HEK293T (cell line): ENCODE measurements at places on chromosomes 16 and 17.

DNA sequence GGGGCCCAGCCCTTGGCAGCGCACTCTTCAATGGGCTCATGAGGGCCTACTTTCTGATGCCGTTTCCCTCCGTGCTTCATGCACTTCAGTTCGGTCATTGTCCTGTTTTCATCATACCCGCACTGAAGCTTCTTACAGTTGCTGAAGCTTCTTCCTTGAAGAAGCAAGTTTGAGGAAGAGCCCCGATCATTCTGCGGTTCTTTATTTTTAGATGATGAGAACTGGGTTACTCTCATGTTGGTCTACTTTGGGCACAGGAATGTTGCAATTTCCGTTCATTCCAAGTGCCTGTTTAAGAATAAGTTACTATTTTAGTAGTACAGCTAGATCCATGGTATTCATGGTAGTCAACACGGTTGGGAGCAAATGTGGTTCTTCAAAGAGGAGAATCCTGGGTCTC lies 587.7 kb upstream of the HSBP1 start:
- DNase-seq: no peak

- no peak for DNase-seq
Measured at GRCh38 chr16:3198334-3199072, 10.5 kb downstream of the OR1F1 start.

DNA sequence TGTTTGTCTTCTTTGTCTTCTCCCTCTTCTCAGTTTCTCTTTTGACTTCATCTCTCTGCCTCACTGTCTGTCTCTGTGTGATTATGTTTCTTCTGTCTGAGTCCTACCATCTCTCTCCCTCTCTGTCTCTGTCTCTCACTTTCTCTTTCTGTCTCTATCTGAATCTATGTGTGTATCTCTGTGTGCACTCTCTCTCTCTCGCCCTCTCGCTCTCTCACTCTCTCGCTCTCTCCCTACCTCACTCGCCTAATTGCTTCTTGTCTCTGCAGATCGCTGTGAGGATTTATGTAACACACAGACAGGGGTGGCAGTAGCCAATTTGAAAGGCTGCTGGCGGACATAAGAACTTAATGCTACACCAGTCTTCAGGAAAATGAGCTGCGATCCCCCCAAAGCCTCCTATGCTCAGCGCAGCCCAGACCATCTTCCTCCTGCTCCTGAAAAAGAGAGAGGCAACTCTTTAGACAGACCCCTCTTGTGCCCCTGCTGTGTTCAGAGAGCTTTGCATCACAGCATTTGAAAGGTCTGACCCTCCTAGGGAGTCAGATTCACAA lies 140.9 kb downstream of the CCT6B start:
- DNase-seq: no peak

- DNase-seq: no peak
Measured at GRCh38 chr16:4454623-4455022, 19.8 kb downstream of the NMRAL1 start.

GRCh38 chr17:57880086-57880456 lies 30.2 kb upstream of the MRPS23 start:
- DNase-seq: no peak

- DNase-seq: no peak
Measured at GRCh38 chr16:12917246-12917645, 15.8 kb downstream of the SHISA9 start.

GRCh38 chr17:41583137-41584127 lies 3.3 kb downstream of the KRT14 start:
- DNase-seq: no peak

- DNase-seq: no peak
Measured at GRCh38 chr16:57349212-57350031, 9.2 kb upstream of the CCL22 start.

DNA sequence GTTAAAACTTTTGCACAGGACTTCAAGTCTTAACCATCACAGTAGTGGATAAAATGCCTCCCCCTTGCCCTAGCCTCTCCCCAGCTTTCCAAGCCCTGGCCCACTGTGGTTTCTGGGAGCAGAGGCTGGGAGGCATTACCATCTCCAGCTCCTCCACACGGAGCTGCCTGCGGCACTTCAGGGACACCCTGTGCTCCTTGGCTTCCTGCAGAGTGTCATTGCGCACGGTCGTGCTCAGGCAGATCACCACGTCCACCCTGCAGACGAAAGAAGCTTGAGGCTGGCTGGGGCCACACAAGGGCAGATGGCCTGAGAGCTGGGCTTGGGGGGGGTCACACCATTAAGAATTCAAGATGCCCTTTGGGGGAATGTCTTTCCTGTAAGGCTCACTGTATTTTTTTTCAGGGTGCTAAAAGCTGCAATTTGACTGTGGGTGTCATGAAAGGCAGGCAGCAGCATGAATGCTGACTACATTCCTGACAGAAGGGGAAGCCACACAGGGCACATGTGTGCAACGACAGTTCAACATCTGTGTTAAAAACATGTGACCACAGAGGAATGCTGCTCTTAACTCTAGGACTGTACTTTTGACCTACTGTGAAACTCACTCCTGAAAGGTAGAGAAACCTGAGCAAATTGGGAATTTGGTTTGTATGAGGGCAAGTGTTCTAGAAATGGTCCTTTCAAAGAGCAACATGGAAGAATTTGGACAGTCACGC lies 47.7 kb upstream of the CLEC18B start:
- DNase-seq: no peak

DNA sequence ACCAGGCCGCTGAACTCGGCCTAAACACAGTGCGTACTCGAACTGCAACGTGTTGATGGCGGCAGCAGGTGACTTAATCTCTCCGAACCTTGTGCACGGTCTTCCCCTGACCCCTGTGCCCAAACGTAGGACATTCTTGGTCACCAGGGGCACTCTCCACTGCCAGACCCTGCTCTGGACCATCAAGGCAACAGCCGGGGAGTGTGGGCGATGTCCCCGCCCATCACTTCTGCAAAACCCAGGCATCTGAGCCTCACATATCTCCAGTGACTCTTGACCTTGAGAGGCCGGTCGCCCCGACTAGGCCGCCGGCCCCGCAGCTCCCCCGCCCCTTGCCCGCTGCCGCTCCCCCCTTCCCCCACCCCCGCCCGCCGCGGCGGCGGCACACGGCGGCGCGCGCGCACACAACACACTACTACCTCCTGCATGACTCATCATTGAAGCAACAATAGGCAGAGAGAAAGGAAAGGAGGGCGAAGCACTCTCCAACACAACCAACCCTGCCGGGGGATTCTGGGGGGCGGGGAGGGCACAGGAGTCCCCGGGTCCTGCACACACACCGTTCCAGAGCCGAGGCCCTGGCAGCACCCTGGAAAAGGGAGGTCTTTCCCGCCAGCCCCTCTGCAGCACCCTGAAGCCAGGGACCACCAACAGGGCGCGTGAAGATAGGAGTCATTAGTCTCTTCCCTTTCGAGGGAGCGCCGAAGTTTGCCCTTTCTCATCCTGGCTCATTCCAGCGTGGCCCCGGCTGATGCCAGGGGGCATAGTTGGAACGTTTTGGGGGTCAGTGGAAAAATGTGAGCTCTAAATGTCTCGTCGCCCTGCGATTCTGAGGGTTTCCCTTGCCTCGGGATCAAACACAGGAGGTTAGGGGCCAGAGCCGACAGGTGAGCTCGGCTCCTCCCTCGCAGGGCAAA lies 1.9 kb downstream of the MNT start:
- DNase-seq: no peak

GRCh38 chr17:4209611-4210010 lies 54.2 kb downstream of the ANKFY1 start:
- no peak for DNase-seq
